ENCODE measurements at places on chromosomes 16 and 17.

DNA sequence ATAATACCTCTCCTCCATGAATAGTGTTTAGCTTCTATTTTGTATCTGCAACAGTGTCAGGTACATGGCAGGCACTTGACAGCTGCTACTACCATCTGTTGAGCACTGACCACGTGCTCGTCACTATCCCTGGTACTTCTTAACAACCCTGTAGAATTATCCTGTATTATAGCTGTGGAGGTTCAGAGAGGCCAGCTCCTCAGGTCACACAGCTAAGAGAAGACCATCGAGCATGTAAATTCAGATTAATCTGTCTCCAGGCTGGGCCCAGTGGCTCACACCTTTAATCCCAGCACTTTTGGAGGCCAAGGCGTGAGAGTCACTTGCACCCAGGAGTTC is 26.3 kb downstream of the WSB1 start:
- no peak for DNase-seq

DNA sequence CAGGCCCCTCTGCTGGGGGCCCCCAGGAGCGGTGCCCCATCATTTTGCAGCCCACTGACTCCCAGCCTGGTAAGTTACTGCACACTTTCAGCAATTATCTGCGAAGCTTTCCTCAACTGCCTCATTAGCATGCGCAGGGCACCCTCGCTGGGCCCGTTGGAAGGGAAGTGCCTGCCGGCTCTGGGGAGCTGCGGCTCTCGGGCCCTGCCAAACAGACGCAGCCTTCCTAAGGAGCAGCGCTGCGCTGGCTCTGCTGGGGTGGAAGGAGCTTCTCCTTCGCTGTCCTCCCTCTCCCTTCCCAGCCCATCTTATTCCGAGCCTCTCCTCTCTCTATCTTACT is 71.0 kb downstream of the RBBP6 start:
- DNase-seq, result no peak

DNA sequence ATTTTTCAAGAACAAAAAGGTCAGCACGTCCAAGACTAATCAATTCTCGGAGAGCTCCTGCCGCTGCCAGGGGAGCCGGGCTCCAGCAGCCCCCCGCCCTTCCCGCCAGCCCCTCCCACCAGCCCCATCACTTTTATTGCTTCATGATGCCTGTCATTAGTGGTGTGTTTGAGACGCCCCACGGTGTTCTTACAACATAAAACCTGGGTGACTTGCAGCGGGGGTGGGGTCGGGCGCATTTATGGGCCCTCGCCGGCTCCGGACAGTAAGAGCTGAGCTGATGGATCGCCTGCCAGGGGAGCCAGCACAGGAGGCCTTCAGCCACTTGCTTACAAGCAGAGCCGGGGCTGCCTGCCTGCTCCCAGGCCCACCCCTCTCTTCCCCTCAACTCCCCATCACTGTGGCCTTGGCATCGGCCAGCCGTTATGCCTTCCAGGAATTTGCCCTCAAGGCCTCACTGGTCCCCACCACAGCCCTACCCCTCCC is 82.9 kb upstream of the CBX4 start:
- no peak for DNase-seq

GRCh38 chr16:73204359-73205152 is 156.6 kb upstream of the ZFHX3 start:
- DNase-seq, result no peak

DNA sequence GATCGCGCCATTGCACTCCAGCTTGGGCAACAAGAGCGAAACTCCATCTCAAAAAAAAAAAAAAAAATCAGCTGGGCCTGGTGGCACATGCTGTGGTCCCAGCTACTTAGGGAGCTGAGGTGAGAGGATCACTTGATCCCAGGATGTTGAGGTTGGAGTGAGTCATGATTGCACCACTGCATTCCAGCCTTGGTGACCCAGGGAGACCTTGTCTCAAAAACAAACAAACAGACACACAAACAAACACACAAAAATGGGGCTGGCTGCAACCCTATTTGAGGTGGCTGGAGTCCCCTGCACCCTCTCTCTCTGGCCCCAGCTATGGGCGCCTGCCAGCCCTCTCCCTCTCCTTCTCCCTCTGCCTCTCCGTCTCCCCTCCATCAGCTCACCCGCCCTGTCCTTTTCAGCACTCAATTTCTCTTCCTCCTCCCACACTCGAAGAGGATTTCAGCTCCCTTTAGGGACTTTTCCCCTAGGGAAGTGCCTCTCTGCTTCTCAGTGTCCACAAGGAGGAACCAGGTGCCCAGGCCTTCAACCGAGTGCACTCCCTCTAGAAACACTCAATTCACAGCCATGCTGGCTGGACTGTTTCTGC is 17.5 kb upstream of the TFAP4 start:
- DNase-seq, result no peak

GRCh38 chr16:69188716-69189115 is 1.8 kb downstream of the SNTB2 start:
- no peak for DNase-seq

GRCh38 chr17:57499648-57500049 is 243.3 kb downstream of the MSI2 start:
- no peak for DNase-seq
